ENCODE measurements at places on chromosomes 12 and 14.

- DNase-seq = no peak
Observed at GRCh38 chr12:47977046-47977771, 13.8 kb downstream of the TMEM106C start.

- DNase-seq = no peak
Observed at GRCh38 chr12:75208856-75209811, 505 bp downstream of the KCNC2 start.

DNA sequence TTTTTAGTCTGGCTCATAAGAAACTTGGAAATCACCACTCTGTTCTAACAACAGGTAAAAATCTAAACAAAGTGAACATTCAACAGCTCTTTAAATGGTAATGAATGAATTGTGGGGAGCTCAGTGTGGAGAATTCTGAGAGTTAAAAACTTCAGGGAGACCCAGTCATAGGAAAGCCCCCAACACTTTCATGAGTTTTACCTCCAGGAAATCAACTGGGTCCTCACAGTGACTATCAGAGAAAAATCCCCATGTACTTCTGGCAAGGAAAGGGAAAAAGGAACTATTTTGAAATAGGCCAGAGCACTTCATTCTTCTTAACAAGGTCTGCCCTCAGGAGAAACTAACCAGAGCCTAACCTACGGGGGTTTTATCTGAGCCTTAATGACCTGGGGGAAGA lies 134.7 kb downstream of the CMAS start:
- DNase-seq = no peak

DNA sequence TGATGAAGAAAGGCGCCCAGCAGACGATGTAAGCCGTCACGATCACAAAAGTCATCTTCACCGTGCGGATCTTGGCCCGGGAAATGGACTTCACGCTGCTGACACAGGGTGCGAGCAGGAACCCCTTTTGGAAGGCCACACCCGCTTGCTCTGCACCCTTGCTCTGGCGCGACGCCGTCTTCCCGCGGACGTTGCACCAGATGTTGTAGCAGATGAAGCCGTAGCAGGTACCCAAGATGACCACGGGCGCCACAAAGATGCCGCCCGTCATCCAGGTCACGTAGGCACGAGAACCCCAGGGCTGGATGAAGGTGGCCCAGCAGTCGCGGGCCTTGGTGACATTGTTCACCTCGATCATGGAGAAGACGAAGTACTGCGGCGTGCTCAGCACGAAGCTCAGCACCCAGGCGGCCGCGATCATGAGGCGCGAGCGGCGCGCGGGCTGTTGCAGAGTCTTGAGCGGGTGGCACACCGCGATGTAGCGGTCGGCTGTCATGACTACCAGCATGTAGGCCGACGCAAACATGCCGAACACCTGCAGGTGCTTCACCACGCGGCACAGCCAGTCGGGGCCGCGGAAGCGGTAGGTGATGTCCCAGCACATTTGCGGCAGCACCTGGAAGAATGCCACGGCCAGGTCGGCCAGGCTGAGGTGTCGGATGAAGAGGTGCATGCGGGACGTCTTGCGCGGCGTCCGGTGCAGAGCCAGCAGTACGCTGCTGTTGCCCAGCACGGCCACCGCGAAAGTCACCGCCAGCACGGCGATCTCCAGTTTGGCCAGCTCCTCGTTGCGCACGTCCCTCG lies 890 bp downstream of the AVPR1A start:
- DNase-seq = no peak

- DNase-seq = peak; percentile 86
Observed at GRCh38 chr12:67472539-67472938, 176.0 kb upstream of the DYRK2 start.

DNA sequence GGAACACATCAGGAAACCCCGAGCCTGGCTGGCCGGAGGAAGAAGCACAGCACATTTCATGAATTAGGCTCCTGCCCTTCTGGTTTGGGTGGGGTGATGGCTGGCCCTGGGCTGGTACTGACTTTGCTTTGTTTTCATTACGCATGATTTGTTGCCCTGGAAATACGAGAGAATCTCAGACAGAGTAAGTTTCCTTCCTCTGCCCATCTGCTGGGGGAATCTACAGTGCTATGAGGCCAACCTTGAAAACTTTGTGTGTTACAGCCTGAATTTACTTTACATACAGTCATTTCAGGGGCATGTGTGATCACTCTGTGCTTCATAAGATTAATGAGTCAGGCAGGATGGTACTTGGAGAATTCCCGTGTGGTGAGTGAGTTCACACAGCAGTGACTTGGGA lies 20.5 kb upstream of the SLC5A8 start:
- no peak for DNase-seq

GRCh38 chr14:105882626-105883025 lies 356.2 kb downstream of the TMEM121 start:
- no peak for DNase-seq

DNA sequence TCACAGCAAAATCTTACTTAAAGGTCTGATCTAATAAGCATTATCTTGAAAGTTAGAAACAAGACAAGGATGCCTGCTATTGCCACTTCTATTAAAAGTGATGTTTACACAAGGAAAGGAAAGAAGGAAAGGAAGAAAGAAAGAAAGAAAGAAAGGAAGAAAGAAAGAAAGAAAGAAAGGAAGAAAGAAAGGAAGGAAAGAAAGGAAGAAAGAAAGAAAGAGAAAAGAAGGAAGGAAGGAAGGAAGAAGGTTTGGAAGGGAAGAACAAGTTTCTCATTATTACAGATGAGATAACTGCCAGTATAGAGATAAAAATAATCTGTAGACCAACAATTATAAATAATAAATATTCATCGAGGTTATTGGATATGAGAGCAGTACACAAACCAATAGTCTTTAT lies 35.8 kb upstream of the KCNA1 start:
- no peak for DNase-seq

DNA sequence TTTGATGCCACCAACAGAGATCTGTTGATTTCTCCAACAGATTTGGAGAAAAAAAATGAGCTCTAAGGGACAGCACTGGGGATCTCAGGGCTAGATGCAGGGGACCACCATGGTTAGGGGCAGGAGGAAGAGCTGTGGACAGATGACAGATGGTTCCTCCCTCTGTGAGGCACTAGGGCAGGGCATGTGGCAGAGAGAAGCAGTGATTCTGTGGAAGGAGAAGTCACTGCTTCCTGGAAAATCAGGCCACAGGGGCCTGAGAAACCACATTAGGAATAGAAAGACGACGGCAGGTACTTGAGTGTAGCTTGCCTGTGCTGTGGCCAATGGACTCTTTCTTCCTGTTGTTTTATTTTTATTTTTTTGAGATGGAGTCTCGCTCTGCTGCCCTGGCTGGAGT lies 24.9 kb upstream of the TMED2 start:
- no peak for DNase-seq

GRCh38 chr14:67583711-67584644 lies 16.1 kb downstream of the PIGH start:
- no peak for DNase-seq

GRCh38 chr12:23474438-23474976 lies 475.0 kb downstream of the SOX5 start:
- no peak for DNase-seq

GRCh38 chr12:55641595-55641994 lies 4.9 kb downstream of the OR10P1 start:
- DNase-seq = no peak

- DNase-seq = no peak
Observed at GRCh38 chr14:65915125-65915524, 502.6 kb downstream of the FUT8 start.

GRCh38 chr12:129911428-129912049 lies 7.7 kb upstream of the TMEM132D start:
- DNase-seq = no peak

DNA sequence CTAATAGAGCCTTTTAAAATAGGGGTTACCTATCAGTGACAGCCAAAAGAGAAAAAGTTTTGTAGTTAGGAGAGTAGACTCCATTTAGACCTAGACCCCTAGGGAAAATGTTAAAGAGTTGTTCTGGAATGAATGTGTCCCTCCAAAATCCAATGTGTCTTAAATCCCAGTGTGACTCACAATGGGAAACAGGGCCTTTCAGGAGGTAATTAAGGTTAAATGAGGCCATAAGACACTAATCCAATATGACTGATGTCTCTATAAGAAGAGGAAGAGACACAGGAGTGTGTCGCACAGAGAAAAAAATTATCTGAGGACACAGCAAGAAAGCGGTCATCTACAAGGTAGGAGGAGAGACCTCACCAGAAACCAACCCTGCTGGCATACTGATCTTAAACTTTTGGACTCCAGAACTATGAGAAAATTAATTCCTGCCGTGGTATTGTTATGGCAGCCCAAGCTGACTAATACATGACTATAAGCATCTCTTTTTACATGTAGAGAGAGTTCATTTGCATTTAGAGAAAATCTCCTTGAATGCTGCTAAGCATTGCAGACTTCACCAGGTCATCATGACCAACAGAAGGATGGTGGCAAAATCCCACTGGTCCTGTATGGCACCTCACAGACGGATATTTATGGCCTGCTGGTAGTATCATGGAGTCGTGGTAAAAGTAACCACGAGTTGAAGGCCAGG lies 259.6 kb upstream of the TMTC1 start:
- DNase-seq = no peak

- DNase-seq = peak; percentile 92
Observed at GRCh38 chr14:52703225-52703624, 3.8 kb upstream of the PSMC6 start.

GRCh38 chr14:37428954-37429353 lies 166.1 kb downstream of the FOXA1 start:
- no peak for DNase-seq

GRCh38 chr12:96247563-96247962 lies 53.4 kb downstream of the ELK3 start:
- DNase-seq = no peak

GRCh38 chr12:65277994-65278575 lies 398 bp upstream of the MSRB3 start:
- DNase-seq = no peak

- no peak for DNase-seq
Observed at GRCh38 chr14:87813211-87813610, 179.8 kb downstream of the GALC start.

DNA sequence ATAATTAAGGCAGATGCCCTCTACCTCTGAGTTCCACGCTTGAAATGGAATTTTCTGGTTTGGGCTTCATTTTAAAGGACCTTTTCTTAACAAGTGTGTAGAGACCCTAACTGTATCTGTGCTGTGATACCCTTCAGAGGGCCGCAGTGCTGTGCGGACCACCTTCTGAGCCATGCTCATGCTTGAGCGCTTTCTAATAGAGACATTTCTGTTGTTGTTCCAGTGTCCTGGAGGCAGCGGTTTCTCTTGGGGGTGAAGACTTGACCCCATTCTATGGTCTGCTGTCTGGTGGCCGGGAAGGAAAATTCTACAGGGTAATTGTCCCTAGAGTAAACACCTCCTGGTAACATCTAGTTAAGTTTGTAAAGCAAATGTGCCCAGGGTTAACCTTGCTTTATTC lies 46.7 kb upstream of the BCL7A start:
- DNase-seq = no peak
